Bronchus fibroblast of lung (primary cell): ENCODE measurements at places on chromosomes 7 and 10. TPM values are rescaled to one million over a fixed set of nuclear protein-coding genes. Genes with fewer than 3 reads are reported as not detected.

Gene HABP2
- total RNA-seq = not detected in 2 replicates

Gene GPNMB
- total RNA-seq = 13.8 and 14.7 TPM in 2 replicates

Gene PDE6C
- total RNA-seq = not detected in 2 replicates

Gene SLC26A3
- not detected in 2 replicates for total RNA-seq

Gene MEST
- 82.5 and 84.1 TPM in 2 replicates for total RNA-seq

Gene CDHR1
- under 0.01 TPM in 2 replicates for total RNA-seq

Gene SCART1
- total RNA-seq = 0.15 and 0.34 TPM in 2 replicates

Gene NEUROD6
- not detected in 2 replicates for total RNA-seq

Gene SEC31B
- total RNA-seq = 1.5 and 1.7 TPM in 2 replicates

Gene SGCE
- total RNA-seq = 56.3 and 57.5 TPM in 2 replicates

Gene IKZF1
- total RNA-seq = not detected in 2 replicates

Gene SCIN
- not detected in 2 replicates for total RNA-seq

Gene SMURF1
- total RNA-seq = 8.2 and 9.4 TPM in 2 replicates

Gene IGFBP1
- total RNA-seq = not detected in 2 replicates

Gene EFCAB10
- not detected in 2 replicates for total RNA-seq

Gene AGBL3
- 0.15 and 0.17 TPM in 2 replicates for total RNA-seq

Gene JAKMIP3
- total RNA-seq = under 0.01 TPM in 2 replicates

Gene FAM13C
- total RNA-seq = 0.50 and 1.0 TPM in 2 replicates

Gene TACR2
- under 0.01 TPM in 1 of 2 replicates, not detected in the other for total RNA-seq

Gene HOXA4
- 2.2 and 3.1 TPM in 2 replicates for total RNA-seq

Gene PLEKHS1
- total RNA-seq = not detected in 2 replicates

Gene CCSER2
- total RNA-seq = 8.8 and 14.1 TPM in 2 replicates

Gene MYL7
- total RNA-seq = not detected in 2 replicates

Gene PDK4
- 0.45 and 2.0 TPM in 2 replicates for total RNA-seq

Gene CROT
- 4.3 and 5.0 TPM in 2 replicates for total RNA-seq

Gene PAX2
- not detected in 2 replicates for total RNA-seq

Gene C10orf143
- total RNA-seq = 1.0 and 1.7 TPM in 2 replicates

Gene AHCYL2
- total RNA-seq = 1.9 and 2.4 TPM in 2 replicates

Gene GNGT1
- total RNA-seq = not detected in 2 replicates

Gene ERV3-1
- total RNA-seq = 3.4 TPM in 2 replicates

Gene C7orf57
- 0.17 TPM in 1 of 2 replicates, not detected in the other for total RNA-seq

Gene STK31
- not detected in 2 replicates for total RNA-seq

Gene AGR2
- total RNA-seq = 0.74 TPM in 1 of 2 replicates, not detected in the other

Gene TDRD1
- not detected in 2 replicates for total RNA-seq

Gene PTPN20
- 0.34 and 0.45 TPM in 2 replicates for total RNA-seq

Gene ARID5B
- 40.1 and 42.7 TPM in 2 replicates for total RNA-seq

Gene GIGYF1
- 9.2 and 11.8 TPM in 2 replicates for total RNA-seq
